ENCODE measurements at places on chromosomes 1 and 21.

DNA sequence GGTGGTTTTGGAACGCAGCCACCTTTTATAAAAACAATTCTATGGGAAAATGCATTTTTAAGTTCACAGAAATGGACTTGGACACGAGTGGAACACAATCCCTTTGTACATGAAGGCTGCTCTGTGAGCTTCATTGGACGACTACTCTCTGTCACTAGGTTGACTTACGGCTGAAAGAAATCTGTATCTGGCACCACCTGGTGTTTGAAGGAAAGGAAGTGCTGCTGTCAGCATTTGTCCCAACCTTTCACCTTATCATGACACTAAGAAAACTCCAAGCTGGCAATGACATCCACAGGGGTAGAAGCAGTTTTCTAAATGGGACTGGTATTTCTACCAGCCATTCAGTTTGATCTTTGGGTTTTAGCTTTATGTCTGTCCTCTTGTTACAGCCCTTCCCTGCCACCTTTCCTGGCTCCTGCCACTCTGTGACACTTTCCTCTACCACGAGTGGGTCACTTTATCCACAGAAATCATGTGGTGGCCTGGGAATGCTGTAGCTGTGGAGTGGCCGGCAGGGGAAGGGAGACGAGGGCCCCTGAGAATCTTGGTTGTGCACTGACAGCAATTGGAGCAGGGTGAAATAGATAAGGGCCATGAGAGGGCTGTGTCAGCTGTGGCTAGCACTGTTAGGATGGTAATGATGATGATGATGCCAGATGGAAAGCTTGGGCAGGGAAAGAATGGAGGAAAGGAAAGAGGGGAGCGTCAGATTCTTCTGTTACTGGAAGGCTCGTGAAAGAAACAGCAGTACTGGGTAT, 85.2 kb downstream of the TBX19 start:
- no peak for DNase-seq

DNA sequence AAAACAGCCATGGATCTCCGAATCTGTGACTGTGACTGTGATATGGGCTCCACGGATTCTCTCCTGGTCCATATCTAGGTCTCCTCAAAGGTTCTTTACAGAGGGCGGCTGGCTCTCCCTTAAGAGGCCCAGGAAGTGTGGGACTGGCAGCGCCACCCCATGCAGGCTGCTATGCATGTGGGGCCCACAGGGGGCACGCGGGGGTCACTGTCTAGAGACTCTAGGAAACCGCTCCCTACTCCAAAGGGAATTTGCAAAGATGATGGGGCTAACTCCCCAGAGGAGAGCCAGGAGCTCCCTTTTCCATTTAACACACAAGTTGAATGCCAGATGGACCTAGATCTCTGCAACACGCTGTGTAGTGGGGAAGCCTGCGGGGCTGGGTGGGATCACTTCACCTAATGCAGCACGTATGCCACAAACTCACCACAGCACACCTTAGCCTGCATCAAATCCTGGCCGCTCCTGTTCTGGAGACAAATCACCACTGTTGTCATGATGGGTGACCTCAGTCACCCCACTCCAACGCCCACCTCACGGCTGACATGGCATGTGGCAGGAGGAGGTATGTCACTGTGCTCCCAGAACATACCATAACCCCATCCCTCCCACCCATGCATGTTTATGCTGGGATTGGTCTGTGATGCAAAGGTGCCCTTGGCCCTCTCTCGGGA, 61.7 kb downstream of the SLC45A1 start:
- no peak for DNase-seq

- no peak for DNase-seq
These were observed 169.3 kb downstream of the CAMTA1 start for GRCh38 chr1:6954591-6954990.

GRCh38 chr21:42039470-42039901, 29.3 kb upstream of the ZBTB21 start:
- DNase-seq: no peak

DNA sequence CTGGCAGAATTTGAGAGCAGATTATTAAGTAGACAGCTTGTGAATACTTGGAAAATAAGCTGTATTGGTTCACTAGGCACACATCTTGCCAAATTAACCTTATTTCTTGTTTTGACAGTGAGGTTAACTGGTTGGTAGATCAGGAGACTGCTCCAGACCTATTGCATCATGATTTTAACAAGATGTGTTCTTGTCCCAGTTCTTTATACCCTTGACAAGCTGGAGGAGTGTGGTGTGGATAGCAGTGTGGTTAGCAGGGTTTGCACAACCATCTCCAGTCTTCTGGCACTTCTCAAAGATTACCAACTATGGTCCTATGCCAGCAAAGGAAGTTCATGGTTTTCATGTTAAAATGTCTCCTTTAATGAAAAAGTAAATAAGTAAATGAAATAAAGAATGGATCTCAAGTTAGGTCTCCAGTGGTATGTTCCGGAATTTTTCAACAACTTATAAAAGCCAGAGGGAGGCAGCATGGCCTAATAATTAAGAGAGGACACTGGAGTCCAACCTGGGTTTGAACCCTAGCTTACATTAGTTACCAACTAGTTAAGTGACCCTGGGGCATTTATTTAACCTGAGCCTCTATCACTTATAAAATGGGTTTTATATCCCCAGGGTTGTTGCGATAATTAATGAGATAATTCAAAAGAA, 34.1 kb downstream of the DDX20 start:
- DNase-seq: no peak

- no peak for DNase-seq
These were observed 25.6 kb downstream of the S100A10 start for GRCh38 chr1:151968058-151968457.

DNA sequence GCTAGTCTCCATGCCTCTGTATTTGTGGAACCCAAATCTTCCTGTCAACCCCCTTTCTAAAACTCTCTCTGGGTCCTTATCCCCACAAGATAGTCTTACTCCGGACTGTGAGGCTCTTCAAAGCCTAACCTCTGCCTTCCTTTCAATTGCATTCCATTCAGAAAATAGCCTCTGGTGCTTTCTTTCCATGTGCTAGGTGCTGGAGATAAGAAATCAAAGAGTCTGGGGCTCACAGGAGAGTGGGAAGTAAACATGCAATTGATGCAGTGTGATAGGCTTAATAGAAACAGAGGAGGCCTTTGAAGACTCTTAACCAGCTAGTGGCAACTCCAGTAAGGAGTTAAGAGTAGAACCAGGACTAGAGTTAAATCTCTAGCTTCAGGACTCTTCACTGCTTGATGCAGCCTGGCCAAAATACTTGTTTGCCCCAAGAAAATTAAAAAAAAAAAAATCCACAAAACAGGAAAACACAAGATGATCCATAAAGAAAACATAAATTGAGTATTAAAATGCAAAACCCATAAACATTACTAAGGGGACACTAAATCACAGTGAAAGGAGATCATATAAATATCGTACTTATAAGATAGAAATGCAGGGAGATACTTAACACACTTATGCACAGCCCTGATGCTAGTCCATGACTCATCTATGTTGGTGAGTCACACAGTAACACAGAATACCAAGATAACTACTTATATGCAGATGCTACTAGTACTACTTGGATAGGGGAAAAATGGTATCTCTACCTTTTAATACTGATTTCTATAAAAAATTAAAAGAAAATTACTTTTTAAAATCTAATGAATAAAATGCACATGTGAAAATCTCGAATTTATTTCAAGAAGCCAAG, 341.5 kb downstream of the KCNH1 start:
- DNase-seq: no peak

GRCh38 chr1:41954533-41954944, 35.8 kb upstream of the HIVEP3 start:
- DNase-seq: no peak

- DNase-seq: no peak
These were observed 22.9 kb downstream of the PRXL2B start for GRCh38 chr1:2609319-2610035.

GRCh38 chr1:60033066-60033465, 40.5 kb downstream of the C1orf87 start:
- DNase-seq: no peak

DNA sequence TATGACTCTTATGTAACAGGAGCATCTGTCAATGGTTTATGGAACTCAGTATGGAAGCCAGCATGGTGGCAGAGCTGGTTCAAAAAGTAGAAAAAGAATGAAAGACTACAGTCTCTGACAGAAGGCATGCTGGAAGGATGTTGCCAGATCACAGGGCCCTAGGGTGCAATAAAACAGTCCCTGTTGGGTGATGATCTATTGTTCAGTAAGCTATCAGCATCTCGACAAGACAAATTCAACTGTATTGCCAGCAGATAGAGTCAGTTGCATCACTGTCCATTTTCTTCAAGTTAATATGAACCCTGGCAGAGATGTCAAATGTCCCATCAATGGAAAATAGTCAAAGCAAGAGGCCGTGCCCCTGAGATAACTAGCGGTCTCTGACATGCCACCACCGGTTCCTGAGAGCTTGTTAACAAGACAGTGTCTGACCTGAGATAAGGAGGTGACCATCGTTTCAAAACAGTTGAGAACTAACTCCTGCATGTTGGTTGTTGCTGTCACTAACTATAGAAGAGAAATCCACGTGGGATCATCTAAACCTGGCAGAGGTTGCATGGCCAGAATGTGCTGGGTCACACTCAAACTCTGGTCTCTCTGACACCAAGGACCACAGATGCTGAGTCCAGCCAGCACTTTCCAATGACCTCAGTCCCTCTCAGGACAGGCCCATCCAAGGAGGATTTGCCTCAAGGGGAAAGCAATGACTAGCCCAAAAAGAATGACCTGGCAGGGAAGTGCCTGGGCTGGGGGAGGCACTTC, 125.9 kb downstream of the RIPK4 start:
- no peak for DNase-seq

DNA sequence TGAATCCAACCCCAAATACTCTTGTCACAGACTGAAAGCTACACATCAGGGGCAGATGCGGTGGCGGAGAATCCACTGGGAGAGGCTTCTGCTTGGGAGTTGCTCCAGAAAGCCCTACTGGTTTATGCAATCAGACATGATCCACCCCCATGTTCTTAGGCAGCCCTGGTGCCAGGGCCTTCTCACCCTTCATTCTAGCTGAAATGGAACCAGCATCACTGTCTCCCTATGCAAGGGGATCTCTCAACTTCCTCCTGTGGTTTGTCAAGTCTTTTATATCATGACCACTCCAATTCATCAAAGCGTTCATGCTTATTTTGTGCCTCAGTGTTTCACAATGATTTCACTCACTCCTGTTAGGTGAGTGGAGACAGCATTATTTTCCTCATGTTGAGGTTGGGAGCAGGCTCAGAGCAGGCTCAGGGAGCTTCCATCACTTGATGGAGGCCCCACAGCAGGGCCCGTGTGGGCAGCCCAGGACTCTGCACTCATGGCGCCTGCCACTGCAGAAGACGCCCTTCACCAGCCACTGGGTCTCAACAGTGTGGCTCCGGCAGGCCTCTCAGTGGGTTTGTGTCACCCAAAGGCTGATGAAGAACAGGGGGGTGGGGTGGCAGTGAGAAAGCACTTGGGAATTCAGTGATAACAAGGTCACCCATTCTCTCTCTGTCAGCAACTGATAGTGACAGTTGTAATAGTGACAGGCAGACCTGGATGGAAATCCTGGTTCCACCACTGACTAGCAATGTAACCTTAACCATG, 67.1 kb downstream of the CD58 start:
- DNase-seq: peak; percentile 44

DNA sequence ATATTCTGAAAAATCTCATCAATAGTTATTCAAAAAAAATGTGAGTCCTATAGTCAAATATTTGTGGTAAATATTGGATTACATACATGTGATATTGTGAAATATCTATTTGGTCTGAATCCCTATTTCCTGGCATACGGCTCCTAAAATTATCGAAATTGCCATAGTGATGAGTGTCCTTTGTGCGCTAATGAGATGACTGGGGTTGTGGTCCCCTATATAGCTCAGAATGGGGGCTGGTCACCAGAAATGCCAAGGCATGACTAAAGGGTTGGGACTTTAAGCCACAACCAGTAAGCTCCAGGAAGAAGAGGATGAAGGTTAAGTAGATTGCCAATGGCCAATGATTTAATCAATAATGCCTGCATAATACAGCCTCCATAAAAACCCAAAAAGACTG, 610.2 kb upstream of the CHRM3 start:
- no peak for DNase-seq

- no peak for DNase-seq
These were observed 184.9 kb downstream of the KCNH1 start for GRCh38 chr1:210949039-210949438.

- DNase-seq: no peak
These were observed 6.7 kb upstream of the PTBP2 start for GRCh38 chr1:96714881-96715280.

DNA sequence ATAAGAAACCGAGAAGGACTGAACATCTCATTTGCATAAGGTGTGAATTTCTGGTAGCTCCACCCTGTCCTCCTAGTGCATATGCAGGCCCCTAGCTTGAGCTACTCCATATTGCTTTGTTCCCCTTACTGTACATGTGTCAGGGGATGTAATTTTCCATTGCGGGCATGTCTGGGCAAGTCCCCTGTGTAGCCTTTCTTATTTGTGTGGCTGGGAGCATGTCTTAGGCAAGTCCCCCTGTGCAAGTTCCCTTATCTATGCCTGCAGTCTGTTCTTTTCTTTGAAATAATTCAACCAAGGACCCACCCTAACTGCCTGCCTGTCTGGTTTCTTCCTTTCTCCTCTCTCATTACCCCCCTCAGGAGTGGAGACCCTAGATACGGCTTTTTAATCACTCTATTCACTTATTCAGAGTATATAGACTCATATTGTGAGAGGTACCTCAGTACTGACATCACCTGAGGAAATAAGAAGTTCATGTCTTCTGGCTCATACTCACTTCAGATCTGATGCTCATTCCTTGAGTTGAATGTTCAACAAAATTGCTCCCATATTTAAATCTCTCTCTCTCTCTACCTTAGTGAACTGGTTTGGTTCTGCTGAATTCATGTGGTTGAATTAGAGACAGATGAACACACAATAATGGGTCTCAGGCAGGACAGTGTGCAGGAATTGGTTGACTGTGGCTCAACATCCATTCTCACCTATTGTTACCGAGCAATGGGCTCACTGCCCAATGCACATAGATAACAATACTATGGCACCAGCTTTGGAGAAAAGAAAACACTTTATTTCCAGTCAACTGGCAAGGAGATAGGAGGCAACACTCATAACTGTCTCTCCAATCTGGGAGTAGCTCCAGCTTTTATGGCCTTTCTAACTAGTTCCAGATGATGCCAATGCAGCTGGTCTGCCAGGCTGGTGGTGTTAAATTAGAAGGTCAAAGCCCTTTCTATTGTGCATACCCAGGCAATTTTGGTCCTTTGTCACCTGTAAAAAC, 27.9 kb upstream of the NPL start:
- DNase-seq: no peak

DNA sequence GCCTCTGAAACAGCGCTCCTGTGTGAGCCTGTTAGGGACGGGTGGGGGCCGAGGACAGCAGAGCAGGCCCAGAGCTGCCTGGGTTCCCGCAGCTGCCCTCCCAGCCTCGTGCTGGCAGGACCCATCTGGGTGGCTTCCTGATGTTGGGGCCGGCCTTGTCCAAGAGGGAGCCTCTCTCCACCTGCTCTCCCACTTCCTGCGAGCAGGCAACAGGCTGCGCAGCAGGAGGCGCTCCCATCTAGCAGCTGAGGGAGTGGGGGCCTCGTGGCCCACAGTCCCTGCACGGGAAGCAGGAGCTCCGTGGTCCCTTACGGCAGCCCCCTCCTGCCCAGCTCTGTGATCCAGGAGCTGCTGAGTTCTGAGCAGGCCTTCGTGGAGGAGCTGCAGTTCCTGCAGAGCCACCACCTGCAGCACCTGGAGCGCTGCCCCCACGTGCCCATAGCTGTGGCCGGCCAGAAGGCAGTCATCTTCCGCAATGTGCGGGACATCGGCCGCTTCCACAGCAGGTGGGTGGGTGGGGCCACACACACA, 68.0 kb downstream of the TRIM11 start:
- DNase-seq: peak; percentile 8

- no peak for DNase-seq
These were observed 9.4 kb downstream of the RUSC1 start for GRCh38 chr1:155329980-155330598.

All from left ventricle myocardium inferior (tissue), 1 donor.